Osteocyte (in vitro differentiated cells): ENCODE measurements at places on chromosomes 4 and X. TPM values are rescaled to one million over a fixed set of nuclear protein-coding genes. Genes with fewer than 3 reads are reported as not detected.

- no peak for DNase-seq
These were observed 35.5 kb upstream of the SORBS2 start for GRCh38 chr4:185847352-185848097.

DNA sequence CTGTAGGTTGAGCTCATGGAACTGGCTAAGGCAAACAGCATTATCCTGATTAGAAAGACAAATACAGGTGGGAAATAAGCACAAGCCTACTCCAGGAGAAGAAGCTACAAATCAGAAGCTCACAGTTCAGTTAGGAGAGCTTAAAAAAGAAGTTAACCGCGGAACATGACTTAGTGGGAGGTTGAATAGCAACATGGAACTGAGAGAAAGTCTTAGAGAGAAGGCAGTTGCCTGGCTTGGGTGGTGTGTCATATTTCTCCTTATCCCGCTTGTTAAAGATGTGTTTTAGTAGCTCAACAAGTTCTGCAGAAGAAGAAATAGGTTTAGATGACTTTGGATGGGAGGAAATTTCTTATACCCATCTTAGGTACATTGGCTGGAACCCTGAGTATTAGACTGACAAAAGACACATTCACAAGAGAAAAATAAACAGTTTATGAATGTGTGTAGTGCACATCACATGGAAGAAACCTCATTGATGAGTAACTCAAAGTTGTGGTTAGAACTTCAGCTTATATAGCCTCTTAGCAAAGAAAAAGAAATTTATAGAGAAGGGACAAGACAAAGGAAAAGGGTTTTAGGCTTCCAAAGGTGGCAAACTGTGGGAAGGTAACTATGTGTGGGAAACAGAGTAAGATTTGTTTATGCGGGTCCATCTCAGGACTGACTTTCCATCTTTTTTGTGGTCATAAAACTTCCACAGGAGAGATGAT, 37.4 kb upstream of the RXFP1 start:
- DNase-seq = no peak

- no peak for DNase-seq
These were observed 50.3 kb upstream of the OTUD4 start for GRCh38 chr4:145230726-145231125.

GRCh38 chr4:120844528-120844921, 78.0 kb downstream of the PRDM5 start:
- DNase-seq = no peak

GRCh38 chr4:153502584-153502983, 36.4 kb downstream of the TMEM131L start:
- no peak for DNase-seq

DNA sequence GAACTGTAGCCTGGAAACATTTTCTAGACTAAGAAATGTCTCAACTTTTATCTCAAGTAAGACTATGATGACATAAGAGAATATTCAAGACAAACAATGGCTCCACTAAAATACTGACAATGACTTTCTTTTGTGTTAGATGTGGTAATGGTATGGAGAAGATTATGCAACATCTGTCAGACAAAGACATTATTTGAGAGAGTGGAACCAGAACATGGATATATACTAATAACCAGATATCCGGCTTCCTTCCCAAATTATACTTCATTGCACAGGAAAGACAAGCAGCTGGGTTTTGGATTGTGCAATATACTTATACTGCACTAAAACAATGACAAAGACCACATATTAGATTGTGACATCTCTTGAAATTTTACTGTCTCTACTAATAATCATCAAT, 290.8 kb upstream of the GIMD1 start:
- DNase-seq = no peak

- DNase-seq = no peak
These were observed 72.5 kb downstream of the GNL3L start for GRCh38 chrX:54602563-54602962.

DNA sequence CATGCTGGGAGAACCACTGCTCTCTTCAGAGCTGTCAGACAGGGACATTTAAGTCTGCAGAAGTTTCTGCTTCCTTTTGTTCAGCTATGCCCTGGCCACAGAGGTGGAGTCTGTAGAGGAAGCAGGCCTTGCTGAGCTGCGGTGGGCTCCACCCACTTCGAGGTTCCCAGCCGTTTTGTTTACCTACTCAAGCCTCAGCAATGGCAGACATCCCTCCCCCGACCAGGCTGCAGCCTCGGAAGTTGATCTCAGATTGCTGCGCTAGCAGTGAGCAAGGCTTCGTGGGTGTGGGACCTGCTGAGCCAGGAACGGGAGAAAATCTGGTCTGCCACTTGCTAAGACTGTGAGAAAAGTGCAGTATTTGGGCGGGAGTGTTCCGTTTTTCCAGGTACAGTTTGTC, 118.9 kb downstream of the SLC10A6 start:
- no peak for DNase-seq

DNA sequence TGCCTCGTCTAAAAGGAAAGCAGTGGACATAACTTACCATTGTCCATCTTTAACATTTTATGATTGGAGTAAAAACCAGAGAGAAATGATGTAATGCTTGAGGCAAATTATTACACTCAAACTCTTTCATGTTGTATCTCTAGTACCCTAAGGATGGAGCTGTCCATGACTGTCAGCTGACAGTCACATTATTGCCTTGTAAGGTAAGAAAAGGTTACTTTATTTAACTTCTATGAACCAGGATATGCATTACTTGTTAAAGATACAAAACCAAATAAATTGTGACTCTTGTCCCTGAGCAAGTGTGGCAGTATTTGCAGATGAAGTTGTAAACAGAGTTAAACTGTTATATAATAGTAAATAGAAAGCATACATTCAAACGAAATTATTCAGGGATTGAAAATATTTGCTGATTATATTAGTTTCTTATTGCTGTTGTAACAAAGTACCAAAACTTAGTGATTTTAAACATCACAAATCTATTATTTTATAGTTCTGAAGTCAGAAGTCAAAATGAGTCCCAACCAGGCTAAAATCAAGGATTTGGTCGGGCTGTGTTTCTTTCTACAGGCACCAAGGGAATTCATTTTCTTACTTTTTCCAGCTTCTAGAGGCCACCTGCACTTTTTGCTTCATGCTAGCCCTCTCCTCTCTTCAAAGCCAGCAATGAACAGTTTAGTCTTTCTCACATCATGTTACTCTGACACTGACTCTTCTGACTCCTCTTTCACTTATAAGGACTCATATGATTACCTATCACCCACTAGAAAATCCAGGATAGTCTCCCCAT, 113.8 kb downstream of the CEP44 start:
- DNase-seq = no peak

- no peak for DNase-seq
These were observed 119.5 kb downstream of the REELD1 start for GRCh38 chr4:146333895-146334262.

DNA sequence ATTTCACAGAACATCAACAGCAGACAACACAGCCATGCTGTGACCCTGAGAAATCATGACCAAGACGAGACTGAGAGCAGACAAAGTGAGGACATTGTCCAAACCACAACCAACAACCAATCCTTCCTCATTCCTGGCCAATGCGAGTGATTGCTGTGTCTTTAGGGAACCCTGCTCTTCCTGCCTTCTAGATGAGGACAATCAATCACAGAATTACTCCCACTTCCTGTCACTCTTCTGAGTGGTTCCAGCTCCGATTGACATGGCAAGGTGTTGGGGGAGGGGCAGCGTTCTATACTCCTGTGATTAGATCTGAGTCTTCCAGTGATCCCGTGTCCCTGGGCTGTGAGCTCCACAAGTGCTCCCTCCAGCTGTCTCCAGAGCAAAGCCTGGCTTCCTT, 227.8 kb downstream of the STIM2 start:
- no peak for DNase-seq

DNA sequence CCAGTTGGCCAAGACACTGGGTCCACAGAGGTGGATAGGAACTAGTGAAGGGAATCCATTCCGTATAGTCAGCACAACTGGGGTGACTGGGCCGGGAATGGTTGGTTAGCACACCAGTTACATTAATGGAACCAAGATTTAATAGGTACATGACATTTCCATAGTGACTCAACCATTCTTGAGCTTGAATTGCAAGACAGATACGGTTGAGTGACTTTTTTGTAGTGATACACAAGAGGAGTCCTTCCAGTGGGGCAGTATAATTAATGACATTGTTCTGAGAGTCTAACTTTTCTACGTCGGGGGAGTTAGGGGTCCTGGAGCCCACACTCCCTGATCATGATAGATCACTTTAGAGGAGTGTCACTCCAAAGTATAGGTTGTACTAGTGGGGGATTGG, 211.6 kb upstream of the CXCL13 start:
- no peak for DNase-seq

GRCh38 chr4:183658362-183659028, 490 bp downstream of the RWDD4 start:
- DNase-seq = no peak

- DNase-seq = no peak
These were observed 46.1 kb upstream of the S100G start for GRCh38 chrX:16603822-16604221.

DNA sequence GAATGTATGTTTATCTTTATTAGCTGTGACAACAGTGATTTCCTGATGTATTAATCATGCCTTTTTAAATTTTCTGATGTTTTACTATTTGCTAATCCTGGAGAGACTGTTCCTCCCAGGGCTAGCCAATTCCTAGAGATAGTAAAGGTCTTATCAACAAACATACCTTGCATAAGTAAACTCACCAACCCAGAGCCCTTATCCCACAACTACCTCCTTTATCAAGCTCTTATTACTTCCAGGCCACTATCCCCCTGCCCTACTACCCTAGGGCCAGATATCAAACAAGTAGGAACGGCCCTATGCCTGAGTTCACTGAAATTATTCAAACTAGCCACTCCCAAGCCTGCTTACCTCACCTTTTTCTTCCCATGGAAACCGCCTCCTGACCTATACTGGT, 58.2 kb upstream of the NPNT start:
- no peak for DNase-seq

DNA sequence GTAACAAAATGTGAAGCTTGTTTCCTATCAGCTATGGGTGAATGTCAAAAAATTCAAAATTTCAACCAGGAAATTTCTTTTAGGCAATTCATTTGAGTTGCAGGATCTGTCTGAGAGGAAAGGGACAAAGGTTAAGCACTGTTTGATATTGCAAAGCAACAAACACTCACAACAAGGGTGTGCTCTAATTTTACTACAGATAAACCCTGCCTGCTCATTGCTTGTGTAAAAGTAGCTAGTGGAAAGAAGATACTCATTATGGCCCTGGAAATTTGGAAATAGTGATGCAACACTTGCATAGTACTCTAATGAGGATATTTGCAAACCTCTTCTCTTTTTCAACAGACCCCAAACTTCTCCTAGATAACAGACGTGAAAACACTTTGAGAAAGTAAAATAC, 27.1 kb downstream of the FAM47E start:
- no peak for DNase-seq

GRCh38 chr4:185071236-185071811, 53.0 kb downstream of the HELT start:
- DNase-seq = no peak

Gene KIAA1210
- not detected in 2 replicates for total RNA-seq

Gene COPS4
- total RNA-seq = 33.8 and 38.5 TPM in 2 replicates

Gene BEND2
- not detected in 2 replicates for total RNA-seq

Gene PNMA6A
- 1.5 and 1.6 TPM in 2 replicates for total RNA-seq

Gene RNF4
- total RNA-seq = 57.6 and 63.4 TPM in 2 replicates

Gene TRPC5OS
- total RNA-seq = not detected in 2 replicates

Gene RNF128
- not detected in 2 replicates for total RNA-seq

Gene USP17L20
- not detected in 2 replicates for total RNA-seq

Gene TMEM150C
- total RNA-seq = 1.3 and 1.6 TPM in 2 replicates
